ENCODE measurements at places on chromosomes 4 and X.
A peak's percentile ranks its signal among the peaks of the same experiment; 100 is the strongest.

DNA sequence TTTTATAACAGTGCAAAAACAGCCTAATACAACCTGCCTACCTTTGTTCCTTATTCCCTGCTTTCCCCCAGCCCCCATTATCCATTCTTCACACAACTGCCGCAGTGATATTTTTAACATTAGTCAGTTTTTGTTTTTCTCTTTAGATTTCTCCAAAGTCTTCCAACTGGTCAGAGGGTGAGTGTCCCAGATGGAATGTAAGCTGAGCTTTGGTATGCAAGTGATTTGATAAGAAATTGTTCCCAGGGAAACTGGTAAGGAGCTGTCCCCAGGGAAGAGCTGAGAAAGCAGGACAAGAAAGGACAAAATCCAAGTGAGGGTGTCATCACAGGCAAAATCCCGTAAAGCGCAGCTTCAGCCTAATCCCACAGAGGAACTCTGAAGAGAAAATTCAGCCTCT, 475.5 kb upstream of the ADGRL3 start:
- no peak for DNase-seq

DNA sequence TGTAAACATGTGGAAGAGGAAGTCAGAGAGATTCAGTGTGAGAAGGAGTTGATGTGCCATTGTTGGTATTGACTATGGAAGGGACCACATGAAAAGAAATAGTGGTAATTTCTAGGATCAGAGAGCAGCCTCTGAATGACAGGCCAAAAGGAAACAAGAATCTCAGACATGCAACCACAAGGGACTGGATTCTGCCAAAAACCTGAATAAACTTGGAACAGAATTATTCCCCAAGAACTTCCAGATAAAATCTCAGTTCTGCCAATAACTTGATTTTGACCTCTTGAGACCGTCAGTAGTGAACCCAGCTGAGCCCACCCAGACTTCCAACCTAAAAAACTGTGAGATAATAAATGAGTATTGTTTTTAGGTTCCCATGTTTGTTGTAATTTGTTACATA, 653.6 kb upstream of the NR3C2 start:
- DNase-seq, result no peak

DNA sequence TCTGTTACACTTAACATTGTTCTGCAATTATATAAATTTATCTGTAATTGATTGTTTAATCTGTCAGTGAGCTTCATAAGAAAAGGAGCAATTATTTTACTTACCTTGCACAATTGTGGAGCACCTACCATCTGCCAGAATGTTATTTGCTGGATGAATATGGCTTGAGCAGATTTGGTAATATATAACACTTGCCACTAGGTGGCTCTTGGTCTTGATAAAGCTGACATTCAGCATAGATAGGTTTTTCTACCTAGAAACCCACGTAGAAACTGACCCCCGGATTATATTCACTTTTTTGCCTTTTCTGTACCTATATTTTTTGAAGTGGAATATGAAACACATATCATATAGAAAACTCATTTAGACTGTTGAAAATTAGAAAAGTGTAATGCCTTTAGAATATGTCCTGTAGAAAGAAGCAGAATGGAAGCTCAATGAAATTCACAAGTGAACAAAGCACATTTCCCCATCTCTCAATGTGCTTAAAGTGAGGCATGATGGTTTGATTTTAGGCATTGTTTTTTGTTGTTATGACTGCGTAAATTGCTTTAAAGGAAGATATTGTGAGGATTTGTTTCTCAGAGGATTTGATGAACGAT, 9.5 kb downstream of the RBPJ start:
- DNase-seq, result no peak

- no peak for DNase-seq
Observed at GRCh38 chr4:37976507-37976906, 16.3 kb downstream of the PTTG2 start.

GRCh38 chr4:186144198-186144945, 39.9 kb downstream of the FAM149A start:
- DNase-seq, result peak; percentile 55

- DNase-seq, result no peak
Observed at GRCh38 chr4:2327579-2327978, 65.7 kb upstream of the MXD4 start.

GRCh38 chr4:30719454-30720020, 632 bp upstream of the PCDH7 start:
- peak; percentile 40 for DNase-seq

DNA sequence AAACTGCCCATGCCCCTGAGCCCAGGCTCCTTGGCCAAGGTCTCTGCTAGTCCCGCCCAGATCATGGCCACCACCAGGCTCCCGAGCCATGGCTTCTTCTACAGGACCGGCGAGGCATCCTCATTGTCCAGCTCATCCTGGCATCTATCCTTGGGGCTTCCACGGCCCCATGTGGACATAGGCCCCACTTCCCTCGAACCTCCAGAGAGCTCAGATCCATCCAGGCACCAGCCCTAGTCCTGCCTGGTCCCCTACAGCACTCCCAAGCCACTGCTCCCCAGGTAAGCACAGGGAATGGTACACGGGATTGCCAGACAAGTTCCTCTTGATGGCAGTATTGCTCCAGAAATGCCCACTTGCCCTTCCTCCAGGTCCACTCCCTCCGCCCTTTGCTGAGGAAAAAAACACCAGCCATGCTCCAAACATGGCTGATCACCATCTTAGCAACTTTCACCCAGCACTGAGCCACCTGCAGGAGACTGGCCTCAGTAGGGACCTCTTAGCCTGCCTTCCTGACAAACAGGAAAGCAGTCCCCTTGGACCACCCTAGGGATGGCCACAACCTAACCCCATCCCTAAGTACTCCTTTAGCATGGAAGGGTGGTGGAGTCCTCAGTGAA, 272.1 kb upstream of the AGTR2 start:
- peak; percentile 89 for DNase-seq

DNA sequence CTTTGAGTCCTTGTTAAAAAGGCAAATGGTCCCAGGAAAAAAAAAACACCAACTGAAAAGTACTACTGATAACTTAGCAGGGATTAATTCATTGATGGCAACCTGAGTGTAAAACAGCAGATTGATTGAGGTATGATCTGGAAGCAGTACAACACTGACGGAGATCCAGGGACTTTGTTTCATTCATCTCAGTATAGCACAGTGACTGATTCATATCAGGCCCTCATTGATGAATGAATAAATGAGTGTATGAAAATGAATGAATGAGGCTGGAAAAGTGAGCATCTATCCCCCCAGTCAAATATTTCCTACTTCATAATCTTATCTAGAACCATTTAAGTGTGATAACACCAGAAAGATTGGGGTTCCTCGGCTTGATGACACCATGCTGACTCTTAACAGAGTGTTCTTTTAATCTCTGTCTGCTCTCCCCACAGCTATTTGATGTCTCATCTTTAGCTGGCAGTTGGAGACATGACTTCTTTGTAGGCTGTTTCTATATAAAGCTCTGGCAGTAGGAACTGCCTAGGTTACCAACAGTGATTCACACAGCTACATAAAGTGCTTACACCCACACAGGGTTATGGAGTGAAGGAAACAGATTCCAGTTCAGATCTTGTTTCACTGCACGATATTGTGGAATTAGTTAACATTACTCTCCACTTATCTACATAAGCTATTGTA, 18.6 kb upstream of the RNF128 start:
- DNase-seq, result no peak

DNA sequence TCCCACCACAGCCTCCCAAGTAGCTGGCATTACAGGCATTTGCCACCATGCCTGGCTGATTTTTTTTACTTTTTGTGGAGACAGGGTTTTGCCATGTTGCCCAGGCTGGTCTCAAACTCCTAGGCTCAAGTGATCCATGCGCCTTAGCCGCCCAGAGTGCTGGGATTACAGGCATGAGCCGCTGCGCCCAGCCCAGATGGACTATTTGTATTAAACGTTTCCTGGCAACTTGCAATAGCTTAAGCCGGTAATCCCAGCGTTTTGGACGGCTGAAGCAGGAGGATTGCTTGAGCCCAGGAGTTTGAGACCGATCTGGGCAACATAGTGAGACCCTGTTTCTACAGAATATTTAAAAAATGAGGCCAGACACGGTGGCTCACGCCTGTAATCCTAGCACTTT, 18.4 kb downstream of the UBE2K start:
- no peak for DNase-seq

DNA sequence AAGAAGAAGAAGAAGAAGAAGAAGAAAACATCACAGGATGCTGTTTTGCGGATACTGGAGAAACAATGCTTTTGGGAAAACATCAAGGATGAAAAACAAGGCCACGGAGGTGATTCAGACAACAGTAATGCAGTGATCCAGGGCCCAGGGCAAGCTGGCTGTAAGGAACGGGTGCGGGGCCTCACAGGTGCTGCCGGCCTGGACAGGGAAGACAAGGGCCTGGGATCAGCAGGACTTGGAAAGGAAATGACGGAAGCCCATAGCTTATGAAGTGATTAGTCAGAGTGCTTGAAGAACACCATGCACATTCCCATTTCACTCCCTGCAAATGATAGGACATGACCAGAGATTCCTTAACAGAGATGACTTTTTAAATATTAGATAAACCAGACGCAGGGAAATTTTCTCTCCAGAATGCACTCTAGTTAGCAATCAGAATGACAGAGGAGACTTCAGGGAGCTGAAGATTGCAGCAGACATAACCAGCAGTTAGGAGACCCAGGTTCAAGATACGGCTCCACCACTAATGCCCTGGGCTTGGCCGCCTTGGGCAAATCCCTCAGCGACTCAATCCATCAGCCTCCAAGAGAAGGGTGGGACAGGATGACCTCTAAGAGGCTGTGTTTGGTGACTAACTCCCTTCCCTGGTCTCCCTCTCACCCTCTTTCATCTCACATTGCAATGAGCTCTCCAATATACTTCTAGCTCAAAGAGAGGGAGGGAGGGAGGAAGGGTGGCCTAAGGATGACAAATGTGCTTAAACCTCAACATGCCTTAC, 54.1 kb downstream of the APBB2 start:
- no peak for DNase-seq

DNA sequence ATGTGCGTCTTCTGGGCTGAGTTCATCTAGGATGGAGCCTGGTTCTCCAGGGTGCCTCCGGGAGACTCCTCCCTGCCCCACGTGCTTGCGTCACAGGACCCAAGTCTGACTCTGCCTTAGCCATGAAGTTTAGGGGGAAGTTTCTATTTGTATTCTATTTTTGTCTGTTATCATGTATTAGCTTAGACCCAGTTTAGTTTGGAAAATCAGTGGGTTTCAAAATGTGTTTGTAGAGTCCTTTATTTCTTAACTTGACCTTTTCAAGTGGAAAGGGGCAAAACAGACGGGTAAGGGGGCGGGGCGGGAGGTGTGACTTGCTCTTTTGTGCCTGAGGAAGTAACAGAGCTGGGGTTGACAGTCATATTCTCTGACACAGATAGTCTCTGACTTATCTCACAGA, 86.0 kb downstream of the HTT start:
- DNase-seq, result no peak

DNA sequence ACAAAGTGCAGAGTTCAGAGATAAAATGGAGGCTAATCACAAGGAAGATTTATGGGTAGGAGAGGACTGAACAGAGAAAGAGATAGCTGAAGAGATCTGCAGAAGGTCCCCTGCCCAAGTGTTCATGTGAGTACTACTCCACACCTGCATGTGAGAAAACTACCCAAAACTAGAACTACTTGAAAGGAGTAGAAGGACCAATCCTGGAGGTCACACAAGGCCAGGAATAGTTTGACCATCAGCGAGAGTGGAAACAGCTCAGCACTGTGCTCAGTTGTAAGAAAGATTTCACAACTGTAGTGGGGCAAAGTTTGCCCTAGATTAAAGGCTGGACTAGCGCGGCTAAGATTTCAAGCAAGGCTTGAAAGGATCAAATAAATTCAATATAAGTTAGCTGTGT, 422.7 kb upstream of the LCORL start:
- DNase-seq, result no peak

- DNase-seq, result no peak
Observed at GRCh38 chrX:131987252-131987651, 35.9 kb upstream of the STK26 start.

DNA sequence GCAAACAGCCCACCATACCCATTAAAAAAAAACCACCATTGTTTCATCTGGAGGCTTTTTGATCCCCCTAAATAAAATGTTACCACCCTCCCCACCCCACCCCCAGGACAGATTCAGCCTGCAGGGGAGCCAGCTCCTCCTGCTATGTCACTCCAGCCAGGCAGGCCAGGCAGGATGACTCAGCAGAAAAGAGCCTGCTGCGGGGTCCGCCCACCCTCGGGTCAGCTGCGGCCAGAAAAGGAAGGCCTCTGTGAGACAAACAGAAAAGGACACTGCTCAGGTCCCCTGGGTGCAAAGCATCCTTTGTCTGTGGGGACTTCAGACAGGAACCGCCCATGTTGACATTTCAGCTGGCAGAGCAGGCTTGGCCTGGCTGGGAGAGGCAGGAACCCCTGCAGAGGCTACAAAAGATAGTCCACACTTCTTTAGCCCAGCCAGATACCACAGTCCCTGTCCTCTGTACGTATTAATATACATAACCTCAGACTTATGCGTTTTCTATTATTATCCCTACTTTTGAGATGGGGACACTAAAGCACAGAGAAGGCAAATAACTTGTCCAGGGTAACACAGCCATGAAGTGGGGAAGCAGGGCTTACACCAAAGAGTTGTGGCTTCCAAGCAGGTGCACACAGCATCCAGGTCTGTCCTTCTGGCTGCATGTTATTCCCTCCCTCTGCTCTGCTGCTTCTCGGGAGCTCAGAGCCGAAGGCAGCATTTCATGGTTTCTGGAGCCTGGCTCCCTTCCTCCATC, 147.7 kb downstream of the CPEB2 start:
- peak; percentile 46 for DNase-seq

DNA sequence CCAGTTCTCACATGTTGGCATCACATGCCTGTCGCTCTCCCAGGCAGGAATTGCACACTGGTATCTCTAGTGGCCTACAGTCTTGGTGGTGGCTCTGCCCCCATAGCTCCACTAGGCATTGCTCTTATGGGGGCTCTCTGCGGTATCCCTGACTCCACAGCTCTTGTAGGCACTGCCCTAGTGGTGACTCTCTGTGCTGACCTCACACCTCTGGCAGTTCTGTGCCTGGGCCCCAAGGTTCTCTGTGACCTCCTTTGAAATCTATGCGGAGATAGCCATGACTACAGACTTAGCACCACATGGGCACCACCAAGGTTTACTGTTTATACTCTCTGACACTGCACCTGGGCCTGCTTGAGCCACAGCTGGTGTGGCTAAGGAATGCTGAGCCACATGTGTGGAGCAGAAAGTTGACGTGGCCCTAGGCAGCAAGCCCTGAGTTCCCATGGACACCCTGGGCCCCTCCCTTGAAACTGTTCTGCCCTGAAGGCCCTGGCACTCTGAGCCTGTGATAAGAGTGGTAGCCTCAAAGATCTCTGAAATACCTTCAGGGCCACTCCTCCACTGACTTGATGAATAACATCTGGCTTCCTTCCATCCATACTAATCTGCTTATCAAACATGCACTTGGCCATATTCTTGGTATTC, 8.0 kb downstream of the SLC9B1 start:
- peak; percentile 75 for DNase-seq

DNA sequence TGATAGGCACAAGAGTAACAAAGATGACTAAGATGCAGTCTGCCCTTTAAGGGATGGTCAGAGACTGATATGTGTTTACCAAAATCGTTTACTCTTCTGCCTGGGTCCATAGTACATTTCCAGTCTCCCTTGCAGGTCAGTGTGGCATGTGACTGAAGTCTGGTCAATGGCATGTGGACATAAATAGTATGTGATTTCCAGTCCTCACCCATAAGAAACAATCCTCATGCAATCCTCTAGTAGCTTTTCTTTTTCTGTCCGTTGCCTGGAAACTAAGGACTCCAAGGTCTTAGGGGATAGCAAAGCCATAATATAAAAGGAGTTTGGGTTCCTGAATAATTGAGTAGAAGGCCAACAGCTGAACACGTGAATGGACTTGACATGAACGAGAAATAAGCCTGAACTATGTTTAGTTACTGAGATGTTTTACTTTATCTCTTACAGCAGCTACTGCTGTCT, 1.1 kb downstream of the SLC9B2 start:
- no peak for DNase-seq

All from transverse colon (tissue), 4 donors.